ENCODE measurements at places on chromosomes 6 and 20. TPM values are rescaled to one million over a fixed set of nuclear protein-coding genes. Genes with fewer than 3 reads are reported as not detected.

Gene LINC00237
- total RNA-seq, result not detected

Gene ELOVL2
- total RNA-seq, result not detected

Gene NPEPL1
- total RNA-seq, result 22.9 TPM

Gene CST8
- not detected for total RNA-seq

Gene PGC
- total RNA-seq, result not detected

Gene PRDM1
- 14.7 TPM for total RNA-seq

Gene TBX18
- not detected for total RNA-seq

Gene SIRPB1
- total RNA-seq, result 1.5 TPM

Gene AFDN
- 24.2 TPM for total RNA-seq

Gene NRN1
- 15.3 TPM for total RNA-seq

Gene CALHM4
- not detected for total RNA-seq

- no peak for DNase-seq
These were observed 20.2 kb downstream of the HLA-DPA1 start for GRCh38 chr6:33053230-33053629.

- DNase-seq, result no peak
These were observed 49.0 kb upstream of the RNF24 start for GRCh38 chr20:4064144-4064909.

DNA sequence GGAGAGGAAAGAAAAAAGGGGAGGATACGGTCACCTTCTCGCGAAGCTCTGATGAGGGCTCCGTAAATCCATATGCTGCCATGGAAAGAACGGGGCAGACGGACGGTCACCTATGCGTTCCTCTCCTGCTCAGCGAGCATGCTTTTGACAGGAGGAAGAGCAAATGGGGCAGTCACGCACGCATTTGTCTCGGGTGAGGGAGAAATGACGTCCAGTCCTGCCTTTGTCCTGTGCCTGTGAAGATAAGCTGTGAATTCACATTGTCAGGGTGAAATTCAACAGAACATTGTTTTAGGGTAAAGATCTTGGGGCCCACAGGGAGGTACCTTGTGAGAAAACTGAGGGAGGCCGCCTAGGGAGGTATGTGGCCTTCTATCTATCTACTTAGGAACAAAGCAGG lies 83.8 kb downstream of the IRF4 start:
- no peak for DNase-seq

- no peak for DNase-seq
These were observed 33.0 kb downstream of the CHRNA4 start for GRCh38 chr20:63328026-63328700.

DNA sequence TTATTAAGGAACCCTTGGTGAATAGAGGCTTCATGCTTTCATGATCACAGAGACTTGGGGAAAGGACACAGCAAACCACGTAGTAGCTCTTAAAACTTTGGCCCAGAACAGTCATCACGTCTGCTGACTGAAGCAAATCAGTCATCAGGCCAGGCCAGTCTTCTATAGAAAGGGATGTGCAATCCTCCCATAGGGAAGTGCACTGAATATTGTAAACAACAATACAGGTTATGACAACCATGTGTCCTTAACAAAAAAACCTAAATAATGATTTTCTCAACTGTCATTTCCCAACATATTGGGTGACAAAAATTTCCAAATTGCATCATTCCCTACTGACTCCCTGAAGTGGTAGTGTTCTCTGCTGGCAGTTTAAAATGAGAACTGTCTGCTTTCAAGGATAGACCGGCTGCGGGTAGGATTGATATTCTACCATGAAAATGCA lies 388.2 kb upstream of the CITED2 start:
- no peak for DNase-seq

DNA sequence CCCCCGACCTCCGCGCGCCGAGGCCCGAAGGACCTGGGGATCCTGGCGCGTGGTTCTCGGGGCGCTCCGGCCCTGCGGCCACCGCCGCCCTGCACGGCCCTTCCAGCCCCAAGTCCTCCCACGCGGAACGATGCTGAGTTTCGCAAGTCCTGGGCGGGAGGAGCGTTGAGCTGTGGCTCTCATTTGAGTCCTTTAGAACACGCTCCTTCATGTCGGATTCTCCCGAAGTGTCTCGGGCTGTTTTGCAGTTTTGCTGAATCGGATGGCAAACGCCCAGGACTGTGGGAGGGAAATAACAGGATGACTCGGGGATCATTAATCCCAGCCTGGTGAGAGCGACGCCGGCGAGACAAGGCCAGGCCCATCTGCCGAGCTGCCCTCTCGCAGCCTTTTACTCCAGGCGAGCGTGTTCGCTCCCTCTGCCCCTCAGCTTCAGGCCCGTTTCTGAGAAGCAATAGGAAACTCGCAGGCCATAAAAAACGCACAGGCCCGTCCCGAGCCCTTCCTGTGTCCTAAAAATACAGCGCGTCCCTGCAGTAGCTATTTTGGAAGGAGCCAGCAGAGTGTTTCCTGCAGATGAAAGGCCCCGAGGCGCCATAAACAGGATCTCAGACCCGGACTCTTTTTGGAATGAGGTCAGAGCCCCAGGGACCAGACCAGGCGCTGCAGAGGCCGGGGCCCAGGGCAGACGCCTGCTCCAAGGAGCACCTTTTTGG lies 153.5 kb downstream of the DLL1 start:
- DNase-seq, result no peak

DNA sequence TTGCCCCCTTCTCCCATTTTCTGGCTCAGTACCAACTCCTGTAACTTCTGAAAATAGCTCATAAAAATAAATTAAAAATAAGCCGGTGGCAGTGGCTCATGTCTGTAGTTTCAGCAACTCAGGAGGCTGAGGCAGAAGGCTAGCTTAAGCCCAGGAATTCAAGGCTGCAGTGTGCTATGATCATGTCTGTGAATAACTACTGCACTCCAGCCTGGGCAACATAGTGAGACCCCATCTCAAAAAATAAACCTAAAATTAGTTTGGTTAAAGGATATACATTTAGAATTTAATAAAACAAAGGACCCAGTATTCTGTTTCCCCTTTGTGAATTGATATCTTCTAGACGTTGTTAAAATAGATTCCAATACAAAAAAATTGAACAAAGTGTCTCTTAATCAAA lies 10.5 kb downstream of the PRDM13 start:
- no peak for DNase-seq

DNA sequence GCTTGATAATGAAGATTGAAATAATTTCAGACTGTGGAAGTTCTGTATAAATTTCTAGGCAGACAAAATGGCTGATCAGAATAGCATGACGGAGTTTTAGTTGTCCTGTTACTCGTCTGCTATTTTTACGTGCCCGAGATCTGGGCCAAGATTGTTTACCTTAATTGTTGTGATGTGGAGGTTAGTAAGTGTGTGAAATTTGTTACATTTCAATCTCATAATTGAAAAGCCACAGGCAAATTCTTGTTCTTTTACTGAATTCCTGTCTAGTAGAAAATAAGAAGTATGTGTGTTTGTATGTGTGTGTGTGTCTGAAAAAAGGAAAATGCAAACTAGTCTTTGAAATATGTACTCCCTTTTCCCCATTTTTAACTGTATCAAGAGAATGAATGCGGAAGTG lies 115.2 kb downstream of the UTRN start:
- DNase-seq, result no peak

DNA sequence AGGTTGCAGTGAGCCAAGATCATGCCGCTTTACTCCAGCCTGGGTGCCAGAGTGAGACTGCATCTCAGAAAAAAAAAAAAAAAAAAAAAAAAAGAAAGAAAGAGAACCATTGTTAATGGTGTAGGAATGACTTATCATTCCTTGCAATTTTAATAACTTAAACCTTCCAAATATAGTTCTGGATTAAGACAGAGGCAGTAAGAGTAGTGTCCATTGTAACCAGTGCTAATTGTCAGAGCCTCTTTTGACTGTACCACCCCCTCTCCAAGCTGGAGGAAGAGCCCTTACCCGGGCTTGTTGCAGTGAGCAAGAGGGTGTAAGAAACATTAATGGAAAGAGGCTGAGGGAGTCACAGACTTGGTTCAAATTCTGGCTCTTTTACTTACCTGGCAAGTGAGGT lies 53.8 kb downstream of the SASH1 start:
- no peak for DNase-seq

DNA sequence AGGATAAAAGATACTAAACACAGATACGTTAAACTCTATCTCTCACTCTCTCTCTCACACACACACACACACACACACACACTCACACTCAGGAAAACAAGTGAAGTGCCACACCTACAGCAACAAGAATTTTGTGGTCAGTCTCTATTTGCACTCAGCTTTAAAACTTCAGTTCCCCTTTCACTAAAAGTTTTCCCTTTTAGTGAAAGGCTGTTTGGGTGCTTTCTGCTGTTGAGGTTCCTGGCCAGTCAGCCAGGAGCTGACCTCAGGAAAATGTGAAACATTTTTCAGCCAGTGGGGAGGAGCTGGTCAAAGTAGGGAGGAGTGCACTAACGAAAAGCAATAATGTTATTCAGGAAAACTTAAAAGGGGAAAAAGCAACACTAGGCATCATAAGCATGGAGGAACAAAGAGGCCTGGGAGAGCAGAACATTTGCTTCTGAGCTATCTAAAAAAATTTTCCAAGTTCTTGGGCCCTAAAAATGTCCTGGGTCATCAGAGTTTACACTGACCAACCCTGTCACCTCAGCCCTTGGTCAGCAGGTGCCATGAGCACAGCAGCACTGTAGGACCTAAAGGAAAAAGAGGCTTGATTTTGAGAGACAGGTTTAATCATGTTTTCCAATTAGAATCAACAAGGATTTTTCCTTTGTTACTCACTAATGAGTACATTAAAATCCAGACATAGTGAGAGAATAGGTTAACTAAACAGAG lies 30.7 kb upstream of the NT5E start:
- no peak for DNase-seq

GRCh38 chr20:62985444-62985778 lies 21.4 kb downstream of the BHLHE23 start:
- DNase-seq, result no peak

DNA sequence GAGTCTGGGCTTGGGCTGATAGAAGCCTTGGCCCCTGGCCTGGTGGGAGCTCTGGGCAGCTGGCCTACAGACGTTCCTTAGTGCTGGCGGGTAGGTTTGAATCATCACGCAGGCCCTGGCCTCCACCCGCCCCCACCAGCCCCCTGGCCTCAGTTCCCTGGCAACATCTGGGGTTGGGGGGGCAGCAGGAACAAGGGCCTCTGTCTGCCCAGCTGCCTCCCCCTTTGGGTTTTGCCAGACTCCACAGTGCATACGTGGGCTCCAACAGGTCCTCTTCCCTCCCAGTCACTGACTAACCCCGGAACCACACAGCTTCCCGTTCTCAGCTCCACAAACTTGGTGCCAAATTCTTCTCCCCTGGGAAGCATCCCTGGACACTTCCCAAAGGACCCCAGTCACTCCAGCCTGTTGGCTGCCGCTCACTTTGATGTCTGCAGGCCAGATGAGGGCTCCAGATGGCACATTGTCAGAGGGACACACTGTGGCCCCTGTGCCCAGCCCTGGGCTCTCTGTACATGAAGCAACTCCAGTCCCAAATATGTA lies 957 bp upstream of the VEGFA start:
- no peak for DNase-seq

DNA sequence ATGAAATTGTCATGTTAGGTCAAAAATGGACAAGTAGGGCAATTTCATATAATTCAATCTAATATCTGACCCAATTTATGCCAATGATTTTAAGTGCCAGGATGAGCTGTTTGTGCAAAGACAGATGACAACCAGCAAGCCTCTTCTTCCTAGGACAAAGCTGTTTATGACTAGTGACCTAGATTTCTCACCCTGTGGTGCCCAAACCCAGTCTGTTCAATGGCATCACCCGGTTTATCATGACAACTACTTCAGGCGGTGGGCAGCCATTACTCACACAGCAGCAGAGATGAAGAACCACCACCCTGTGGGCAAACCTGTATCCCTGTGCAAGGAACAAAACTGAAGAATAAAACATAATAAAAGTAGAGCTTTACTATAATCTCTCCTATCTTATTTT lies 59.0 kb downstream of the MAP7 start:
- no peak for DNase-seq

GRCh38 chr20:42493001-42493400 lies 696.7 kb downstream of the PTPRT start:
- DNase-seq, result no peak

- DNase-seq, result no peak
These were observed 13.8 kb downstream of the SIGLEC1 start for GRCh38 chr20:3698591-3699001.

- DNase-seq, result no peak
These were observed 142.5 kb upstream of the PREP start for GRCh38 chr6:105545228-105545920.

- DNase-seq, result no peak
These were observed 18.2 kb upstream of the ZNF831 start for GRCh38 chr20:59145247-59145923.

DNA sequence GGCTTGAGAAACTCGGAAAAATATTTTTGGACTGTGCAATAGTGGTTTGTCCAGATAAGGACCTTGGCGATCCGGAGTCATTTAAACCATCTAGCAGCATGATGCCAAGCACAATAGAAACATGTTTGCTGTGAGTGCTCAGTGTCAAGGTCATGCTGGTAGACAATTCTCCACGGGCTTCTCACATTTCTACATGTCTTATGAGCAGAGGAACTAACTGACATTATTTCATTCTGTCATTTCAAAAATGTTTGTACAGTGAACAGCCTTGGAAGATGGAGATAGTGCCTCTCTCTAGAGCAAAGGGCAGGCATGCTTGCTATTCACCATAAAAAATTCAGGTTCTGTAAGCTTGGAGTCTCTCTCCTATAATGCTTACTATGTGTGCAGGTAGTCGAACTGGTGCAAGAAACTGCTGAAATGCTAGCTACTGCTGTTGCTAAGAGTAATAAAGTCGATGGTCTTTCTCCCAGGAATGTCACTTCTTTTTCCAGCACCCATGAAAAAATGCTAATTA lies 25.4 kb upstream of the CCN2 start:
- no peak for DNase-seq

DNA sequence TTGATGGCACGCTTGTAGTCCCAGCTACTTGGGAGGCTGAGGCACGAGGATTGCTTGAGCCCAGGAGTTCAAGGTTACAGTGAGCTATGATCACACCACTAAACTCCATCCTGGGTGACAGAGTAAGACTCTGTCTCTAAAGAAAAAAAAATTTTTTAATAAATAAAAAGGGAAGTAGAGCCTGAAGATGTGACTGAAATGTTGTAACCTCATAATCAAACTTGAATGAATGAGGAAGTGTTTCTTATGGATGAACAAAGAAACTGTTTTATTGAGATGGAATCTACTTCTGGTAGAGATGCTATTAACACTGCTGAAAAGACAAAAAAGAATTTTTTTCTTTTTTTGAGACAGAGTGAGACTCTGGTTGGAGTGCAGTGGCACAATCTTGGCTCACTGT lies 6.7 kb downstream of the MAK start:
- no peak for DNase-seq

GRCh38 chr6:89364586-89364985 lies 12.1 kb upstream of the UBE2J1 start:
- no peak for DNase-seq
